ENCODE measurements at places on chromosomes 4 and X.

- DNase-seq: no peak
Measured at GRCh38 chr4:109231331-109231730, 71.1 kb downstream of the COL25A1 start.

GRCh38 chr4:100063355-100063754, 113.3 kb upstream of the H2AZ1 start:
- no peak for DNase-seq

GRCh38 chr4:151104621-151105020, 5.2 kb downstream of the RPS3A start:
- DNase-seq: no peak

DNA sequence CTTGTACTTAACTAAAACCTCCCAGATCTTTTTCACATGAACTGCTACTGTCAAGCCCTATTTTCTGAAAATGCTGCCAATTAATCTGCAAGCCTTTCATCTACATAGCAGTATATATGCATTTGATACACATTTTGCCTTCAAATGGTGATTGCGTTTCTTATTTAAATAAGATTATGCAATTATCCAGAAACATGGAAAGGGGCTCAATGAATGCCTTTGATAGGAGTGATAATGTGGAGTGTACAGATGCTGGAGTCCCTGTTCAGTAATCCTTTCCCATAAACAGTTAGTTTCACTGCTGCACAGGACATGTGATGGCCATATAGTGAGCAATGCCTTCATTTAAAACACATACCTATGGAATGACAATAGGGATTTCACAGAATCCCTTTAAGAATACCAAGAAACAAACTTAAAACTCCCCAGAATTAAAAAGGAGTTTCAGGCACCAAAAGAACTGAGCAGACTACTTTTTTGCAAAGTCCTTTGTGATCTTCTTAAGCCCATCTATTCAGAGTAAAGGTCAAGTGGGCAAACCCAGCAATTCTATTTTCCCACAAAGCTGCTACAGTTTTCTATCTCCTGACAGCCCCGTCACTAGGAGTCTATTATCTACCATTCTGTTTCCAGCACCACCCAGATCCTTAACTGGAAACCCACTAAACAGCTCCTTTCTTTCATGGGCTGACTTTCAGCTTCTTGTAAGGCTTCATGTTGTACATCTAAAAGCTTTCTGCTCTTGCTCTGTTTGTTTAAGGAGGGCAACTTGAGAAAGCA, 120.3 kb downstream of the UNC5C start:
- DNase-seq: no peak

DNA sequence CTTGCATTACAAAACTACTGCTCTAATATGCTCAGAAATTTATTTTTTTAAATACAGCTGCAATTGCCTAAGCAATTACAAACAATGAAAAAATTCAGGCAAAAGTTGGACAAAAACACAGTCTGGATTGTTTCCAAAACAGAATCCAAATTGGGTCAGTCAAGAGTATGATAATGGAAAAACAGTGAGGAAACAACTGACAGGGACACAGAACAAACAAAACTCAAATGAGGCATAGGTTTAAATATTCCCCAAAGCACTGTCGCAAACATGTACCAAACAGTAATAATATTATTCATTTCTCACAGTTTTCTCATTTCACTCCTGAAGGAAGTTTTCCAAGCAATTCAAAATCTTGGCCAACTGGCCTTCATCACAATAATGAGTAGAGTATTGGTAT, 386.6 kb downstream of the CENPC start:
- no peak for DNase-seq

DNA sequence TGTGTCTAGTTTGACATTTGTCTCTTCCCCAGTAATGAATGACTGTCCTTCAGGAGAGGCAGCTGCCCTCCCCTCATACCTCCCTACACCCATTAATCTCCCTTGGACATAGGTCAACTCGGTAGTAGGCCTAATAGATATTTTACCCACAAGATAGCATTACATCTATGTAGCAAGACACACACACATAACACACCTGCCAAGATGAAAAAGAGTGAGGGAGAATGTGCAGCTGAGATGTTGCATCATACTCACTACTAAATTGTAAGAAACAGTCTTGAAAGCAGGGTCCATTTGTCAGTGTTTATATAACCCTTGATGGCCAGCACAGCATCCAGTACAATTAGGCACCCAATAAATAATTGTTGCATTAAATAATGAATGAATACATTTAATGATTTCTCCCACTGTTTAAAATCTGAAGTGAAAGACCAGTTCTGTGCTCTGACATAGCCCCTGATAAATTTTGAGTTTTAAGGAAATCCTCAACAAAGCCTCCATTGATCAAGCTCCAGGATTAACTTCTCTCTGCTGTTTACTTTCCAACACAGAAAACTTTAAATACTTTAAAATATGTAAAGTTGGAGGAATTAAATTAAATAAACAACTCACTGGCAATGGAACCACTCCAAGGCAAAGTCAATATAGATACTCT, 440.8 kb upstream of the RASGEF1B start:
- DNase-seq: no peak

DNA sequence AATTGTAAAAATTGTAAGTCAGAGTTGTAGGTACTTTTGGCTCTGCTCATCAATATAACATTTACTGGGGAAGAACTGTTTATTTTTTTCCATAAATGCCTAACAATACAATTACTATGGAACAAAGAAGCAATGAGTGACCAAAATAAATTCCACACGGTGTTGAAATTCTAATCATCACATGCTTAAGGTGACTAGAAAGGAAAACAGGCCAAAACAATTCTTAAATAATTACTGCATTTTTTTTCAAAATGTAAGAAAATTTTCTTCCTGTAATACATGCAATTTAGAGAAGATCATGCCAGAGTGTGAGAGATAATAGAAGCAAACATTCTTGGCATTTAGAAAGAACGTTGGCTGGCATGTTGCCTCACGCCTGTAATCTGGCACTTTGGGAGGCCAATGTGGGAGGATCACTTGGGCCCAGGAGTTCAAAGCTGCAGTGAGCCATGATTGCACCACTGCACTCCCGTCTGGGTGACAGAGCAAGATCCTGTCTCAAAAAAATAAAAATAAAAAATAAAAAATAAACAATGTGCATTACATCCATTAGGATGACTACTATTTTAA, 22.5 kb downstream of the C4orf46 start:
- no peak for DNase-seq

- no peak for DNase-seq
Measured at GRCh38 chr4:38004062-38004461, 43.9 kb downstream of the PTTG2 start.

GRCh38 chr4:6087669-6088341, 69.6 kb upstream of the C4orf50 start:
- DNase-seq: peak; percentile 74

DNA sequence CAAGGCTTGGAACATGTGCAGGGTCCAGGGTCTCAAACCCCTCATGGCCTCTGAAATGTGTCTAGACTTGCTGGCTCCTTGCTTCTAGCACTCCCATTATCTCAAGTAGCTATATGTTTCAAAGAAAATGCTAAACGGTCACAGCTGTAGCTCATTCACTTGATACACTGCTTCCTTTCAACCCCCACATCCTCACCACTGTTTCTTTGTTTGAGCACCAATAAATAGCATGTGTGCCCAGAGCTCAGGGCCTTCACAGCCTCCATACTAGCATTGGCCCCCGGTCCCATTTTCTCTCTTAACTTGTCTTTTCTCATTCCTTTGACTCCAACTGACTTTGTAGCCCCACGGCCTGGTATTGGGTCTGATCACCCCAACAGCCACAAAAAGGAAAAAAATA, 801.8 kb downstream of the STIM2 start:
- DNase-seq: peak; percentile 28

DNA sequence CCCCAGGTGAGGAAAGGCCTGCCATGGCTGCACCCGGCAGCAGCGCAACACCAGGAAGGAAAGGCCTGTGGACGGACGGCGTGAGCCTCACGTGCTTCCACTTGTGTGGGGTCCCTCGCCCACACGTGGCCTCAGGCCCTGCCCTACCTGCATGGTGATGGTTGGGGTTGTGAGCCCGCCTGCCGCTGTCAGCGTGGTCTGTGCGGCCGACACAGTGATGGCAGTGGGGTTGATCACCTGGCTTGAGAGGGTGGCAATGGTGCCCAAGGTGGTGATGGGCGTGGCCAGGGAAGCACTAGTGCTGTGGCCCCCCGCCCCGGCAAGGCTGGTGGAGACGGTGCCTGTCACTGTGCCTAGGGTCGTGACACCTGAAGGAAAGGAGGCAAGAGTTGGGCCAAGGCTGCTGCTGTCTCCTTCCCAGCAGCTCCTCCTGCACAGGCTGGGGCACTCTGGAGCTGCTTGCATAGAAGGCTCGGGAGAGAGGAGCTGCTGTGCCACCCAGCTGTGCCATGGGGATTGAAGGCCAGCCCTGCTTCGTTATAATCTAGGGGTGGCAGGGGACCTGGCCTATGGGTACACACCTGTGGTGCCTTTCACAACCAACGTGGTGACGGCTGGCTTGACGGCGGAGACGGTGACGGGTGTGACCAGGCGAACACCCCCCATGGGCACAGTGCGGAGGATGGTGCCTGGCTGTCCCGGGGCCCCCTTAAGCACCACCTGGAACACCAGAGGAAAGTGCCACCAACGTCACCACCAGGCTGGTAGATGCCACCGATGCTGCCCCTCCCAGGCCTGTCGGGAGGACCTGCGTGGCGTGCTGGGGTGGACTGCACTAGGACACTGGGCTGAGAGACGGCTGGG, 11.8 kb upstream of the RENBP start:
- DNase-seq: no peak

GRCh38 chr4:8201321-8201781, 2.3 kb downstream of the SH3TC1 start:
- no peak for DNase-seq

DNA sequence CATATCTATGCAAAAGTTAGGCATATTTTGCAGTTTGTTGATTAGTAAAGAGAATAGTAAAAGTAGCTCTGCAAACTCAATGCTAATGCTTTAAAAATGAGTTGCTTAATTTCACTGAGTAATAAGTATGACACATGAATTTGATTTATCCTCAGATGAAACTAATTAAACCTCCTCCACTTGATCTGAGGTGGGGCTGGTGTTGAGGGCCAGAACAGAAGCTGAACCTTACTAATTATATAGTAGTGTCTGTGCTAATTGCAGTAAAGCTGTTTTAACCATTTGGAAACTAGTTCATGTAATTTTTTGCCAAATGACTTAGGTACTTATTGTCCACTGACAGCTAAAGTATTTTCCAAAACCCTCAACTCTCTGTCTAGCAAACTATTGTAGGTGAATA, 7.7 kb upstream of the PGAM4 start:
- no peak for DNase-seq

- DNase-seq: no peak
Measured at GRCh38 chr4:42523066-42523718, 125.9 kb downstream of the SHISA3 start.

DNA sequence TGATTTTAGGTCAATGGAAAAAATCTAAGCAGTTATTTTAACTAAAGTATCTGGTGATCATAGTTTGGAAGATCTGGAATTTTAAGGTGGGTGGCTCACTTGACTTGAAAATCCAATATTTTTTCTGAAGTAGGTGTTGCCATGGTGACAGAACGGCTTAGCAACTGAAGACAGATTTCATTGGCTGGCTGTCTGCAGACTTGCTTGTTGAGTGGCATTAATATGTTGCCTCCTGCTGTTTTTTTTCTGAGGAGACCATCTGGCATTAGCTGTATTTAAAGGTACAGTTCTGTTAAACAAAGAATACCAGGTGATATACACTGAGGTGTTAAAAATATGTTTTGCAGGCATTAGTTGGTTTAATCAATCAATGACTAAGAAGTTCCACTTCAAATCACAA, 19.8 kb downstream of the CPE start:
- DNase-seq: no peak

- no peak for DNase-seq
Measured at GRCh38 chr4:74367656-74368290, 2.8 kb downstream of the EREG start.

DNA sequence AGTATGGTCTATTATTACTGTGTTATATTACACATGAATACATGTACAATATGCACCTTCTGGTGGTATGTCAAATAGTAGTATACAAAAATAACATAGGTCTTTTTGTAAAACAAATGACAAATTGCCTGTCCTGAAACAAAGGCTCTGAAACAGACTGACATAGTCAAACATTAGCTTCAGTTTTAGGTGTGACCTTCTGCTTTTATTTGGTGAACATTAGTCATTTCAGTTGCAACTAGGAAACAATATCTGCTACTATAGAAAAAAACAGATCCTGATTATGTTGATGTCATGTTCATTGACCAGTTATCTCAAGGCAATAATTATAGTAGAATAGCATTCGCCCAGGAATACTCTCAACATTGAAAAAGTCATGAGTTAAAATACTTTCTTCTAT, 123.0 kb downstream of the CHRNA9 start:
- DNase-seq: no peak

- DNase-seq: no peak
Measured at GRCh38 chr4:47720787-47721186, 117.1 kb downstream of the CORIN start.

DNA sequence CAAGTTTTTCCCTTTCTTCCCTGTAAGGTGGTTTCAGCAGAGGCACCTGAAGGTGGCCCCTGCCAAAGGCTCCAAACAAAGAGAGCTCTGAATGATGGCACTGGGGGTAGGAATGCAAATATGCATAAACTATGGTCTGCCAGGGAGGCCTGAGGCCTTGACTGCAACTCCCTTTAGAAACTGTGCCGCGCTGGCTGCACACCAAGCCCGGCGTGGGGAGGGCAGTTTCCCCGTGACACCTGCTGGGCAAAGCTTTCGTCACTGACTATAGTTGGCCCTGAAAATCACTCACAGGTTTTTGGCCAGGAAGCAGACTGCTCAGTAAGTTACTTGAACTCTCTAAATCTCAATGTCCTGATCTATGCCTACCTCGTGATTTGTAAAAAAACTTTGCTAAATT, 97.8 kb upstream of the ATOH1 start:
- no peak for DNase-seq

DNA sequence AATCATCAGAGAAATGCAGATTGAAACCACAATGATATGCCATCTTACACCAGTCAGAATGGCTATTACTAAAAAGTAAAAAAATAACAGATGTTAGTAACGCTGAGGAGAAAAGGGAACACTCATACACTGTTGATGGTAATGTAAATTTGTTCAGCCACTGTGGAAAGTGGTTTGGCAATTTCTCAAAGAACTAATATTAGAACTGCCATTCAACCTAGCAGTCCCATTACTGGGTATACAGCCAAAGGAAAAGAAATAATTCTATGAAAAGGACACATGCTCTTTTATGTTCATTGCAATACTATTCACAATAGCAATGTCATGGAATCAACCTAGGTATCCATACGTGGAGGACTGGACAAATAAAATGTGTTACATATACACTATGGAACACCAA, 566.3 kb downstream of the STPG2 start:
- no peak for DNase-seq

DNA sequence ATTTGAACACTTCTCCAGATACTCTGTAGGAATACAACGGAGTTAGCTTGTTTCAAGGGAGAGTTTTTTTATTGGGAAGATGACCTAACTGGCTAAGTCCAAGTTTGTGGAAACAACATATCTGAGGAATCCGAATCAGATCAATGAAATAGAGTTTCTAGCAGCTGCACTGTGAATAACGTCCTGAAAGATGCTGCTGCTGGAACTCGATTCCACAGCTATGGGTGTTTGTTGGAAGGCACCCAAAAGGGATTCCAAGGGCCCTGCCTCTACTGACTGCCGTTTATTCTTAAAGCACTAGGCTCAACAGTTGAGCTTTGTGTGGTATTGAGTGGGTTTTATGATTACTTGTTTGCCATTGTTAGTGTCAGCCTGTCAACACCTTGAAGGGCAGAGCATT, 6.6 kb upstream of the GBA3 start:
- no peak for DNase-seq

GRCh38 chr4:84167093-84167492, 332.0 kb downstream of the NKX6-1 start:
- no peak for DNase-seq

GRCh38 chrX:11480626-11481025, 185.1 kb downstream of the ARHGAP6 start:
- no peak for DNase-seq
